Umbilical cord (tissue), 2 donors: ENCODE measurements at places on chromosomes 1 and 21. TPM values are rescaled to one million over a fixed set of nuclear protein-coding genes. Genes with fewer than 3 reads are reported as not detected.
A peak's percentile ranks its signal among the peaks of the same experiment; 100 is the strongest.

The CFAP107 gene
- total RNA-seq = not detected

The SLC16A1 gene
- 123 TPM for total RNA-seq

The FLG gene
- 1.7 TPM for total RNA-seq

The ADAM30 gene
- 1.4 TPM for total RNA-seq

The HCRTR1 gene
- total RNA-seq = 6.7 TPM

The NCMAP gene
- total RNA-seq = 1.9 TPM

- no peak for DNase-seq
These were observed 3.5 kb upstream of the RAP1GAP start for GRCh38 chr1:21672478-21673276.

- no peak for DNase-seq
These were observed 4.4 kb upstream of the ACOT7 start for GRCh38 chr1:6397844-6398441.

The CYP4A11 gene
- 2.2 TPM for total RNA-seq

DNA sequence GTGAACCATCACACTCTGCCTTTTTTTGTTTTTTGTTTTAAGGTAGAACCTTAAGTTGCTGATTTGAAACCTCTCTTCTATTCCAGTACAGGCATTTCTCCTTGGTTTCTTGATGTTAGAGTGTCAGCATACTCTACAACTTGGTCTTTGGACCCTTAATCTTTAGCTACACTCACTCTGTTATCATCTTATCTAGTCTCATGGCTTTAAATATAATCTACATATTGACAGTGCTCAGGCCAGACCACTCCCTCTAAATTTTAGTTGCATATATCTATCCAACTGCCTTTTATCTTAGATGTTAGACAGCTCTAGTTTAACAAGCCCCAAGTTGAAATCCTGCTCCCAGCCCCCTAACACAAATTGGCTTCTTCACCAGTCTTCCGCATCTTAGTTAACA, 22.1 kb downstream of the NME7 start:
- peak; percentile 6 for DNase-seq

The CSMD2 gene
- 10.1 TPM for total RNA-seq

- DNase-seq = no peak
These were observed 316.5 kb upstream of the USP24 start for GRCh38 chr1:55531644-55532043.

The TOE1 gene
- total RNA-seq = 4.1 TPM

The SLC9C2 gene
- total RNA-seq = 1.7 TPM

The LRRC71 gene
- not detected for total RNA-seq

DNA sequence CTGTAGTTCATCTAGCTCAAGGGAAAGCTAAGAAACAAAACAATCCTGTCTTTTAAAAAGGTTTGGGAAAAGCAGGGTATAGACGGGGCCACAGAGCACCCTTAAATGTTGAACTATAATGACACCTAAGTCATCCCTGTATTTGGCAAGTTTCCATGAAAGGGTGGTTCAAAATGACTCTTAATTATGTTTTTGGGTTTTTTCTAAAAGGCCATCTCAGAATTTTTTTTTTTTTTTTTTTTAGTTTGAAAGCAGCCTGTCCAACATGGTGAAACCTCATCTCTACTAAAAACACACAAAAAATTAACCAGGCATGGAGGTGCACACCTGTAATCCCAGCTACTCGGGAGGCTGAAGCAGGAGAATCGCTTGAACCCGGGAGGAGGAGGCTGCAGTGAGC, 22.2 kb downstream of the TOMM20 start:
- DNase-seq = no peak

- no peak for DNase-seq
These were observed 2.9 kb downstream of the KCNJ10 start for GRCh38 chr1:160066829-160067745.

- no peak for DNase-seq
These were observed 56.0 kb upstream of the PLXNA2 start for GRCh38 chr1:208300084-208300770.

GRCh38 chr1:23936481-23937176, 23.0 kb upstream of the PNRC2 start:
- no peak for DNase-seq

- no peak for DNase-seq
These were observed 23.9 kb downstream of the CHD1L start for GRCh38 chr1:147266381-147266780.

The UBE2G2 gene
- total RNA-seq = 92.2 TPM

The TEDDM1 gene
- total RNA-seq = 4.6 TPM

The COL9A2 gene
- 9.1 TPM for total RNA-seq

GRCh38 chr1:44812822-44813543, 4.7 kb downstream of the BTBD19 start:
- no peak for DNase-seq

DNA sequence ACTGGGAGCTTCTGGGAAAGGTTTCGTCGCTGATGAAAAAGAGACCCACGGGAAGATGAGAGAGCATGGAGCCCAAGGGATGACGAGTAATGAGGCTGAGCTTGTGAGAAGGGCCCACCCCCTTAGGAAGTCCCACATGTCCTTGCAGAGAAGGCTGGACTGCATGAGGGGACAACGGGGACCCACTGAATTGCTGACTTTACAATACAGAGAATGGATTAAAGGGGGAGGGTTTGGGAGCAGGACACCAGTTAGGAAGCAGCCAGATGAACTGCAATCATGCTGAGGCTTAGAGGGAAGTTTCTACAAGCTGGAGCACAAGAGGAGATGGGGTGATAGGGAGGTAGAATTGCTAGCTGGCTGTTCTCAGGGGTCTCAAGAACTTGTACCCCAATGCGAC, 5.5 kb upstream of the TMEM51 start:
- DNase-seq = no peak

GRCh38 chr1:1439546-1440261, 4.2 kb downstream of the VWA1 start:
- DNase-seq = no peak

- no peak for DNase-seq
These were observed 124.2 kb downstream of the KCNJ6 start for GRCh38 chr21:37792046-37792445.

DNA sequence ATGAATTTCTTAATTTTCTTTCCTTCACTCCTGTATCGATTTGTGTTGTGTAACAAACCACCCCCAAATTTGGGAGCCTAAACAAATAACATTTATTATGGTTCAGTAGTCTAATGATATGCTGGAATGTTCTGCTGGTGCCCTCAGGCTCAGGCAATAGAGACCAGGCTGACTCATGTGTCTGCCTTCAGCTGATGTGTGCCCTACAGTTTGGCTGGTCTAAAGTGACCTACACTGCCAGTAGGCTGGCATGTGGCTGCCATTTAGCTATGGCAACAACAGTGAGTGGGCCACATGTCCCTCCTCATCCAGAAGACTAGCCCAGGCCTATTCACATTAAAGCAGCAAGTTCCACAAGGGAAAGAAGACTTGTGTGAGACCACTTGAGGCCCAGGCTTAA, 115.8 kb downstream of the PTPRC start:
- no peak for DNase-seq

The MEAF6 gene
- total RNA-seq = 57.8 TPM

The AGBL4 gene
- 3.1 TPM for total RNA-seq

The A3GALT2 gene
- total RNA-seq = not detected

DNA sequence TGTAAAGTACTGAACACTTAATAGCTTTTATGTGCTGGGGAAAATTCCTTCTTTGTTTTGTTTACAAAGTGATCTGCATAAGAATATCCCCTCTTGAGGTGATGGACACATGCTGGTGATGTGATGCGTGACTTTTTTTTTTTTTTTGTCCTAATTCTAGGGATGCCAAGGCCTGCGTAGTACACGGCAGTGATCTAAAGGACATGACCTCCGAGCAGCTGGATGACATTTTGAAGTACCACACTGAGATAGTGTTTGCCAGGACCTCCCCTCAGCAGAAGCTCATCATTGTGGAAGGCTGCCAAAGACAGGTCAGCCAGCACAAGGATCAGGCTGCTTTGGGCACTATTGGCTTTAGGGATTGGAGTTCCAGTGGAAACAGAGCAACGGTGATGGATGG, 24.7 kb downstream of the ATP1A1 start:
- no peak for DNase-seq

The RIMKLA gene
- total RNA-seq = 4.8 TPM

DNA sequence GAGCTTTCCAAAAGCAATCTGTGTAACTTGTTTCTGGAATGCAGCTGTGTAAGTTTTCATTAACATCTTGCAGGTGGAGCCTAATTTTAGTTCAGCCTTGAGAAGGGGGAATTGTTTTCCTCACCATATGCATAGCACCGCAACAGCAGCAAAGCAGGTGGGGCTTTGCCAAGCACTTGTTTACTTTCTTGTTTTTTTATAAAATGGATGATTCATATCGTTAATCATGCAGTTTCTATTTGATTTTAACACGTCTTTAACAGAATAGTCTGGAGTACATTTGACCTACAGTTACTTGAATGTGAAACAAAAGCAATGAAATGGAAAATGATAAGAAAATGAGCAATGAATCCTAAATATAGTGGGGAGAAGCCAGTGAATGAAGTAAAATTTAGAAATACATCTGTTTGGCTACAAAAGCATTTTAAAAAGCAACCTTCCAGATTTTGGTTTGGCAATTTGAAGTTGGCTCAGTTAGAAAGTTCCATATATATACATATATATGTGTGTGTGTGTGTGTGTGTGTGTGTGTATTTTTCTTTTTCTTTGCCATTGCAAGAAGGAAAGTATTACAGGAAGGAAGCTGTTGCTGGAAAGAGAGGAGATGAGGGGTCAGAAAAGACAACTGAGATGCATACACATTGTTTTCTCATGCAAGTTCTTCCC, 119.0 kb upstream of the ADGRL2 start:
- DNase-seq = no peak

DNA sequence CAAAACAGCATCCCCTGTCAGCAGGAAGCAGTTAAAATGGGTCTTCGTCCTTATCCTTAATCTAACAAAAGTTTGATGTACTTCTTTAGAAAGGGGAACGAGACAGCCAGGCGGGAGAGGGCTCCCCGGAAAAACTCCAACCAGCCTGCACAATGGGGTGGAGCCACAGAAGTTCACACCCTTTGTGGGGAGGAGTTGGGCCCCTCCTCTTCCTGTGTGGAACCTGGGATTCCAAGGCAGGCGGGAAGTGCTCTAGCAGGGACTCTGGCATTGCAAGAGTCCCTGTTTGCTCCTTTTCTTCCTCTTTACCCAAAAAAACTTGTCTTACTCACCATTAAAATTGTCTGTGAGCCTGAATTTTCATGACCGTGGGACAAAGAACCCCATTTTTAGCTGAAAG, 47.7 kb downstream of the FCRL5 start:
- DNase-seq = no peak

The ERVH48-1 gene
- not detected for total RNA-seq

The KIF26B gene
- total RNA-seq = 43.1 TPM

The SLC44A3 gene
- 5.1 TPM for total RNA-seq

DNA sequence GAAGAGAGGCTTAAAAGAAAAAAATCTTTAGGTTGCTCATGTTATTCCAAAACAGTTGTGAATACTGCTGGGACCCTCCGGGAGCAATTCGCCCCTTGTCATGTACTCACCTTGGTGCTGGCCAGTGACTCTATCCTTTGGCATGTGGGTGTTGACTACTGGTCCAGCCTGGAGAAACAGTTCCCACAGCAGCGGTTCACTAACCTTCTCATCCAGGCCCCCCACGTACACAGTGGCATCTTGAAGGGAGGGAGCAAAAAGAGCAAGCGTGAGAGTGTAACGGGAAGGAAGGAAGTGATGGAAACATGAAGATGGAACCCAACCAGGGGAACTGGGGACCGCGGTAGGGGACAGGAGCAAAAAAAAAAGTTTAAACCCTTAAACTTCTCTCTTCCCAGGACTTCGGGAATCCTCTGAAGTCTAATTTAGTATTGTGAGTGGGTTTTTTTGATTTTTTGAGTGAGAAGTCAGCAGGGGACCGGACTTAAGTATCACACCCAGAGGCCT, 494 bp downstream of the SF3B4 start:
- DNase-seq = no peak

GRCh38 chr1:29993950-29994349, 729.4 kb downstream of the MATN1 start:
- DNase-seq = no peak

GRCh38 chr1:157595356-157595755, 2.5 kb downstream of the FCRL4 start:
- no peak for DNase-seq

The REN gene
- total RNA-seq = not detected

- DNase-seq = no peak
These were observed 140.8 kb downstream of the KAZN start for GRCh38 chr1:14739082-14739832.

DNA sequence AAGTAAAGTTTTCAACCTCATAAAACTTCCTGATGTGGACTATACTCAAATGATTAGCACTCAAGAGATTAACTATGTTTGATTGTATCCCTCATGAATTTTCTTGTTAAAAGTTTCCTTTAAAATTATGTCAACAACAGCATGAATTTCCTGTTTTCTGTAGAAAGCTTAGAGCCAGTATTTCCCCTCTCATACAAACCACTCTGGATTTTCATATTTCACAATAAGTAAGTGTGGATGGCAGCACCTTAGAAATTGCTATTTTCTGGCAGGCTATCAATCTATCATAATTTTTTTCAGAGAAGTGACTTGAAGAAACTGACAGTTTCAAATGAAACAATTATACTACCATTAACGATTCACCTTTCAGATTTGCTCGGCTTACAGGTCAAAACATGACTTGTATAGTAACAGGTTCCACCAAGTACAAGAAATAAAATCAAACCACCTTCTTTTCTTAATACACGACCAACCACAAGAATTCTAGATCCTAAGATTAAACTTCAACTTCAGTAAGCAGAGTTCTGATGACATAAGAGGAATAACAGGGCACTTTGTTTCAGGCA, 20.8 kb downstream of the ELK4 start:
- DNase-seq = peak; percentile 28

The VSIG8 gene
- total RNA-seq = not detected

The TNFSF18 gene
- total RNA-seq = 11.1 TPM

- peak; percentile 60 for DNase-seq
These were observed 72.9 kb downstream of the UCHL5 start for GRCh38 chr1:192986110-192986747.

- DNase-seq = peak; percentile 67
These were observed 13.5 kb upstream of the IKBKE start for GRCh38 chr1:206456577-206457370.

DNA sequence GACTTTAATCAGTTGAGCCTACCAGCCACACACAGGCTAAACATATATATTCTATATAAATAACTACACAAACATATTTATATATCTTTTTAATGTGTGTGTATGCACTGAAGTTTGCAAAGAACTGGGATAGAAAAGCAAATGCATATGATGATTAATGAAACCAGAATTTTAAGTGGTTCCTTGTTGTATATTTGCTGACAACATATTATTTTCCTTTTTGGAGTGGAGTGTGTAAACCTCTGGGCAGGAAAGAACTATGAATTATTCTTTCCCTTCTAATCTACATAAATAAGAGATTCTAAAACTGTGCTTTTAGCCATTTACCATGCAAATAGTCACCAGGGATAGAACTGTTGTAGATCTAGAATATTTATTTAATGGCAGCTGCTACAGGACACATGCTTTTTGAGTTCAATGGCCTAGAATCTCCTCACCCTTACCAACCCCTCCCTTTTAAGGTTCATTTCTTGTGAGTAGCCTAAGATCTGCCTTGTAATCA, 187.6 kb downstream of the BACH1 start:
- no peak for DNase-seq

DNA sequence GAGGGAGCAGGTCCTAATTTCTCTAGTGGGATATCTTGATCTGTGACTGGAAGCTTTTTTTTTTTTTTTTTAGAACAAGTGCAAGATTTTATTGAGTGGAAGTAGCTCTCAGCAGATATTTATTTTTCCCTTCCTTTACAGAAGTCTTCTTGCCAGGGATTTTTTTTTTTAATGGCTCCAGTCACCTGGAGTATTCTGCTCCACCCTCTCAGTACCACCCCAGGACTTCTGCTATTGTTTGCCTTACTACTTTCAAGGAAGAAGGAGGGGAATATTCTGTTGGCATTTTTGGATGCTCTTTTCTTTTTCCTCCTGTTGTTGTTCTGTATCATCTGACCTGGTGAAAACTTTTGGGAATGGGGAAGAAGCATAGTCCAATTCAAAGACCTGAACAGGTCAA, 23.1 kb upstream of the CYP2J2 start:
- DNase-seq = no peak
